ENCODE measurements at places on chromosomes 11 and 22. TPM values are rescaled to one million over a fixed set of nuclear protein-coding genes. Genes with fewer than 3 reads are reported as not detected.
A peak's percentile ranks its signal among the peaks of the same experiment; 100 is the strongest.

- no peak for ATAC-seq
- no peak overlapping the region for H3K4me3 ChIP-seq
- peaks cover 16% of the 10 kb centered on the region for H3K36me3 ChIP-seq
- no peaks in the 10 kb centered on the region for H3K27me3 ChIP-seq
- H3K27ac ChIP-seq = no peak overlapping the region
- H3K4me1 ChIP-seq = peaks cover 6% of the 10 kb centered on the region
These were observed 22.0 kb downstream of the RSPH14 start for GRCh38 chr22:23119494-23120414.

The CHST1 gene
- total RNA-seq = 2.1 TPM

DNA sequence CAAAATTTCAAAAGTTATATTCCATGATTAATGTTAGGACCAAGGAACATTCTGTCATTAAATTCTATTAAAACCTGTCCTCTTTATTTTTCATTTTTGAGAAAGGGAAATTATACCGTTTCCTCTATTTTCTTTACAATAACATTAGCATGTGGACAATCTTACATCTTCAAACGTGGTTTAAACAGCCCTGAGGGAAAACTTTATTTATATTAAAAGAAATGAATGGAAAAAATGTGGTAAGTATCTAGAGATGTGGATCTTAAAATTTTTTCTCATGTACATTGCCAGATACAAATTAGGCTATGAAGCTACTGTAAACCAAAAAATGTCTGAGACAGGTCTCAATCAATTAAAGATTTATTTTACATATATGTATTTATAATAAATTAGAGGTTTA lies 18.9 kb upstream of the FIBIN start:
- H3K36me3 ChIP-seq = no peaks in the 10 kb centered on the region
- no peak for ATAC-seq
- H3K27ac ChIP-seq = peak overlapping the region; percentile 53
- no peaks in the 10 kb centered on the region for H3K27me3 ChIP-seq
- peaks cover 6% of the 10 kb centered on the region for H3K4me1 ChIP-seq

GRCh38 chr22:29060251-29060869 lies 1.3 kb downstream of the C22orf31 start:
- H3K4me3 ChIP-seq = no peak overlapping the region
- no peaks in the 10 kb centered on the region for H3K36me3 ChIP-seq
- H3K4me1 ChIP-seq = no peaks in the 10 kb centered on the region
- H3K27me3 ChIP-seq = peaks cover 5% of the 10 kb centered on the region
- ATAC-seq = no peak
- H3K27ac ChIP-seq = no peak overlapping the region

GRCh38 chr11:69734841-69735240 lies 31.0 kb upstream of the FGF19 start:
- ATAC-seq = no peak
- H3K4me3 ChIP-seq = no peak overlapping the region
- H3K4me1 ChIP-seq = no peaks in the 10 kb centered on the region
- H3K27me3 ChIP-seq = peaks cover 33% of the 10 kb centered on the region
- no peak overlapping the region for H3K27ac ChIP-seq

The TEAD1 gene
- 184 TPM for total RNA-seq

DNA sequence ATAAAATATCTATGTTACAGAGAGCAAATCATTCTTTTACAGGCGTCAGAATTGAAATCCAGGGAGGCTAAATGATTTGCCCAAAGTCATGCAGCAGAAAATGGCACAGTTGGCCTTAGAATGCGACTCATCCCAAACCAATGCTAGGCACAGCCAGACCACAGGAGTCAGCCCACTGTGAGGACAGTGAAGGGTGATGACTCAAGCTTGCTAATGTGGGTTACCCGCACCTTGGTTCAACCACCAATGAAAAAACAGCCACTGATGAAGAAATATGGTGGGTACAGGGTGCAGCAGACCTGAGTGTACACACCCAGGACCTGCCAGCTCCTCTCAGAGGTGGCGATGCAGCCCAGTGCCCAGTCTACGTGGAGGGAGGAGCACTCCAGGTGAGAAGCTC lies 89.7 kb downstream of the ZC3H12C start:
- no peaks in the 10 kb centered on the region for H3K27me3 ChIP-seq
- no peak for ATAC-seq
- no peaks in the 10 kb centered on the region for H3K36me3 ChIP-seq
- H3K27ac ChIP-seq = no peak overlapping the region
- H3K4me3 ChIP-seq = no peak overlapping the region

Data from gastroesophageal sphincter (tissue), 4 donors.